ENCODE measurements at places on chromosomes 11 and 22.
A peak's percentile ranks its signal among the peaks of the same experiment; 100 is the strongest.

GRCh38 chr11:11036848-11037732 lies 179.2 kb upstream of the ZBED5 start:
- no peak for DNase-seq

DNA sequence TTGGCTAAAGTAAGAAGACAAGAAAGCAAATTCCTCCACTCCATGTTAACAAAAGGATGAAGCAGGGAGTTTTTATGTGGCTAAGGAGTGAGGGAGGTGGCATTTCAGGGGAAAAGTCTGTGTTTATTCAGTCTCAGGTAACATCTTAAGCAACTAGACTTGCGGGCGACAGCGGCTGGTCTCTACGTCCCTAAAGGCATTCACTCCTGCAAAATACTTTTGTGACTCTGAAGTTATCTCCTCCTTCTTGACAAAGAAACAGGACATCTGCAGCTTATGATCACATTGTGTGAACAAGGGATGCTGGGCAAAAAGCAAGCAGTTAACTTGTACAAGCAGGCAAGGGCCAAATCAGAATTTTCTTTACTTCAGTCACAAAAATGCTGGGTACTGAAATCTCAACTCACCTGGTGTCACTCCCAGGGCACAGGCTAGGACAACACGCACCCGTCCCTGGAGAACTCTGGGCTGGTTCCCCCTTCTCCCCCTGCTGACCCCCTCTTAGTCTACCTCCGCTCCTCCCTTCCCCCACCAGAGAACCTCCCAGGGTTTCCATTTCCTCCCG lies 38.3 kb downstream of the IGLL5 start:
- DNase-seq = no peak

- DNase-seq = no peak
Measured at GRCh38 chr11:111349191-111349695, 29.8 kb downstream of the POU2AF1 start.

GRCh38 chr11:8577791-8578581 lies 16.0 kb downstream of the STK33 start:
- no peak for DNase-seq

DNA sequence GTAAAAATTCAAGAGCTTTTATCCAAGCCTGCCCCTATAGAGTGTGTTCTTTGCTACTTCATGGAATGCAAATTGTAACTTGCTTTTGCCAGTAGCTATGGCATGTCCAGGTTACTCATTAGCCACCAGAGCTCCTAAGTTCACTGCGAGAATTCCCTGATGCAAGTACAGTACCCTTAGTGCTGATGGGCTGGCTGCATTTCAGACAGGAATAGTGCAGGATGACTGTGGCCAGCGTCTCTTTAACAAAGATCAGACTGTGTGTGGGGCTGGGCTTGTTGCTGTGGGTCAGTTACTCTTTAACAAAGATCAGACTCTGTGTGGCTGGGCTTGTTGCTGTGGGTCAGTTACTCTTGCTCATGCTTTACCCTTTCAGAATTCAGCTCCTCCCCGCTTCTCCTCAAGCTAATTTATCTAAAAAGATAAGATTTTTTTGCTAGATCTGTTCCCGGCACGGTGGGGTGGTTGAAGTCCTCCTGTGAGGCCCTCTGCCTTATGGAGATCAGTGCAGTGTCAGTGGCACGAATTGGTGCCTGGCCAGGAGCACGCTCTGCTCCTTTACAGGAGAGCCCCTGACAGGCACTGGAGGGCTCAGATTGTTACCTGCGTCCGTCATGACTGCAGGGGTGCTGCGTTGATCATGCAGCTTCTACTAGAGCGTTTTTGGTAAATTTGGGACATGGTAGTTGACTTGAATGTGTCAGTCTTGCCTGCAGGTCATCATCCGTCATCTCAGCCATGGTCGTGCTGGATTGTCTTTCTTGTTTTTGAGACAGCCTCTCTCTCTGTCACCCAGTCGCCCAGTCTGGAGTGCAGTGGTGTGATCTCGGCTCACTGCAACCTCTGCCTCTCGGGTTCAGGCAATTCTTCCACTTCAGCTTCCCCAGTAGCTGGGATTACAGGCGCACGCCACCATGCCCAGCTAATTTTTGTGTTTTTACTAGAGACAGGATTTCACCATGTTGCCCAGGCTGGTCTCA lies 27.0 kb downstream of the AP2A2 start:
- no peak for DNase-seq

- DNase-seq = no peak
Measured at GRCh38 chr11:1573077-1573902, 1.2 kb upstream of the DUSP8 start.

DNA sequence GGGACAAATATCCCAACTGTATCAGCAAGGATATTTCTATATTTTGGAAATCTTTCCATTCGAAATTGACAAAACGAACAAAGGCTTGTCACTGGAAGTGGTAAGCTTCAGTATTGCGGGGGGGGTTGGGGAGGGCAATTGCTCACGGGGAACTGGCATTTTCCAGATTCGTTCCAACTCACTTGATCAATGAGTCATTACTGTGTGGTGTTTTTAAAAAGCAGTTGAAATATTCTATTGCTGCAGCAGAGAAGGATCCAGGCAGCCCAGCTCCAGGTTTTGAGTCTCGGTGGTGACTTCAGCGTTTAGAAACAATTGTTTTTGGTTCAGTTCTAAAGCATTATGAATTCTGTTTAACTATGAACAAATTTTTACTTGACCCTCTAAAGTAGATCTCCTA lies 33.8 kb upstream of the FBLN1 start:
- DNase-seq = no peak

- DNase-seq = no peak
Measured at GRCh38 chr11:128908391-128909246, 17.5 kb downstream of the KCNJ5 start.

GRCh38 chr22:50016988-50017700 lies 4.6 kb upstream of the IL17REL start:
- DNase-seq = peak; percentile 58

- no peak for DNase-seq
Measured at GRCh38 chr11:111978028-111978771, 41.1 kb downstream of the DIXDC1 start.

DNA sequence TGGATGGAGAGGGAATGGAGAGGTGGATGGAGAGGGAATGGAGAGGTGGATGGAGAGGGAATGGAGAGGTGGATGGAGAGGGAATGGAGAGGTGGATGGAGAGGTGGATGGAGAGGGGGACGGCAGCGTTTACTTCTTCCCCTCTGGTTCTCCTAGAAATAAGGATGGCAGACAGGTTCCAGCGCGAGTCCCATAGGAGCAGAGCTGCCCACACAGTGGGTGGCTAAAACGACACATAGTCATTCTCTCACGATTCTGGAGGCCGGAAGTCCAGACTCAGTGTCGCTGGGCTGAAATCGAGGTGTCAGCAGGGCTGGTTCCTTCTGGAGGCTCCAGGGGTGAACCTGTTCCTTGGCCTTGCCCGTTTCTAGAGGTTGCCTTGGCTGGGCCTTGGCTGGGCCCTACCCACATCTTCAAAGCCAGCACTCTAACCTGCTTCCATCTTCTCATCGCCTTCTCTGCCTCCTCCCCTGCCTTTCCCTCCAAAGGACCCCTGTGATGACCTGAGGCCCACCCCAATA lies 12.7 kb upstream of the CTSD start:
- DNase-seq = no peak

DNA sequence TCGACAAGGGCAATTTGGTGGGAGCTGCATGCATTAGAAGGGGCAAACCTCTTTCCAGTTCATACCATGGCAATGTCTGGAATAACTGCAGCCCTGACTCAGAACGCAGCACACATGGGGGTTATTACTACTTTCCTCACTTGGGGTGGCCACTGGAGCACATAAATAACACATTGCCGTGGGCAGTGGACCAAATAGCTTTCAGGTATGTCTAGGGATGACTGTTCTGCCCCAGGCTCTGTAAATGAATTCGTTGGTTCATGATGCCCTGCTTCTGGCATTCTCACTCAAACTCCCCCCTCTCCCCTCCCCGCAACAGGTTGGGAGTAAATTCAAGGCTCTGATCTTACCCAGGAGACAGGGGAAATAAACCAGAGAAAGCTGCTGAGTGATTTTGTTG lies 238.0 kb upstream of the PLET1 start:
- DNase-seq = no peak

- no peak for DNase-seq
Measured at GRCh38 chr22:30204742-30205111, 41.8 kb downstream of the LIF start.

GRCh38 chr22:48333323-48333763 lies 1494.3 kb downstream of the BRD1 start:
- no peak for DNase-seq

DNA sequence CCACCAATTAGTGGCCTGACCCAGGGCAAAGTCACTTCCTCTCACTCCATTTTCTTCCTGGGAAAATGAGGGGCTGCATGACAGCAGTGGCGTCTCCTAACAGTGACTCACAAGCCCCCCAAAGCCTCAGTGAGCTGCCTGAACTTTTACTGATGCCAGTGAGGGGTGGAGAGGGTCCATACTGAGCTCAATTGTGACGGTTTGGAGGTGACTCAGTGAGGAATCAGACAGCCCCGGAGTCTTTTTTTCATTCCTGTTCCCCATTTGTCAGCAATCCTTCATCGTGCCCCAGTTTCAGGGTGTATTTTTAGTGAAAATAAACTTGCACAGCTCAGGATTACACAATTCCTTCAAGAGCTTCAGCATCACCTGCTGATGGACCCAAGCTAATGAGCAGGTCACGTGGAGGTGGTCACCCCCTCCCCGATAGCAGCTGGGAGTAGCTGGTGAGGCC lies 30.1 kb upstream of the RASD2 start:
- DNase-seq = no peak

DNA sequence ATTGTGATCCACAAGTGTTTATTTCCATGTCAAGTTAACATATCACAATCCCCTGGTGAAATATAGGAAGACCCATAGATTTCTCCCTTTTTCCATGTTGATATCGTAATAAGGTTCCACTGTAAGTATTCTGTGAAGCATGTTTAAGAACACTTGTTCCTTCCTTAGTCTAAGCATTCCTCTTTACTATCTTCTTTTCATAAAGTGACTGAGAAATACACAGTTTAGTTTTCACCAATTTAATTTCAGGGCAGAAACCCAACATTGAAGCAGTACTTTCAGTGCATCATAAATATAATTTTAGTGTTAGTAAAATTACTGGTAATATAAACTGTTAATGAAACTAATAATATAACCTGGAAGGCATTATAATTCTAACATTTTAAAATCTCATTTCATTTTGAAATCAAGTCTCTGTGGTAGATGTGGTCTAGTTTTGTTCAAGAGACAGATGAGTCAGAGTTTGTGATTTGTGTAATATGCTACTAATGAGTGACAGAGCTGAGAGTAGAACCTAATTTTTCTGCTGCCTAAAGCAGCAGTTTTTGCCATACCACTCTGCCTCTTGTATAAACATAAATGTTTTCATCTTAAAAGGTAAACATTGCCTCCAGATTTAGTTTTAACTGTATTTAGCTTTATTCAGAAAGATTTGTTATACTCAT lies 79.4 kb downstream of the ATM start:
- DNase-seq = no peak

- no peak for DNase-seq
Measured at GRCh38 chr11:38460429-38460828, 1862.4 kb upstream of the RAG2 start.

DNA sequence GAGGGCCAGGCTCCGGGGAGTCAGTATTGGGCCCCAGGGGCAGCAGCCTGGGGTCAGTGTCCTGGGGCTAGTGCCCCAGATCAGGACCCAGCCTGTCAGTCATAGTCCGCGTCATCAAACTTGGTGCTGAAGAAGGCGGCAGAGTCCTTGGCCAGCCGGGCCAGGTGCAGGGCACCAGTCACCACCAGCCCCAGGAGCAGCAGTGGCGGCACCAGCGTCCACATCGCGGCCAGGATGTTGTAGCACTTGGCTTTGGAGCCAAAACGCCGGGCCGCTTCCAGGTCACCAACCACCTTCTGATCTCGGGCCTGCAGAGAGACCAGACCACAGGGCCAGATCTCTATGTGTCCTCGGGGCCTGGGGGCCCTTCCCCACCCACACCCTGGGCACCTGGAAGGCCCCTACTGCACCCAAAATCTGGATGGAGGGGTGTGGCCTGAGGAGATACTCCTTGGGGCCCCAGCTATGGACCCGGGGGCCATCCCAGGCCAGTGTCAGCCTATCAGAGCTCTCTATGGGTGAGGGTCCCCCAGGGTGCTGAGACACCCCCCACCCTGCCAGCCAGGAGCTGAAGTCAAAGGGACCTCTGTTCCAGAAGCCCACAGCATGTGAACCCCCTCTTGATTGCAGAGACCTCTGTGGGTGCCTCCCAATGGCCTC lies 790 bp downstream of the IFITM5 start:
- DNase-seq = no peak

- DNase-seq = no peak
Measured at GRCh38 chr22:39153220-39153717, 789 bp upstream of the CBX7 start.

DNA sequence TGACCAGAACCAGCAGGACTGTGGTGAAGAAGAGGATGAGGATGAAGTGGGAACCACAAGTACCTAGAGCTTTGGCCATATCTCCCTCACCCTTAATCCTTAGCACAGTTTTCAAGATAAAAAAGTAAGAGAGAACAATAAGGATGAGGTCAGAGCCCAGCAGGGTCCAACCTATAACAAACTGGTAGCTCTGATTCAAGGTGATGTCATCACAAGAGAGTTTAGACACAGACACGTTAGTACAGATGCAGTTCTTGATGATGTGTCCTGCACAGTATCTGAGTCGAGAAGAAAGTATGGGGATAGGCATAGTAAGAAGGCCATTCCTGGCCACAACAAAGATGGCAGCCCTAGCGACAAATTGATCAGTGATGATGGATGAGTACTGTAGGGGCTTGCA lies 586 bp downstream of the OR56A5 start:
- no peak for DNase-seq

- DNase-seq = no peak
Measured at GRCh38 chr11:69094111-69094914, 45.6 kb downstream of the TPCN2 start.

DNA sequence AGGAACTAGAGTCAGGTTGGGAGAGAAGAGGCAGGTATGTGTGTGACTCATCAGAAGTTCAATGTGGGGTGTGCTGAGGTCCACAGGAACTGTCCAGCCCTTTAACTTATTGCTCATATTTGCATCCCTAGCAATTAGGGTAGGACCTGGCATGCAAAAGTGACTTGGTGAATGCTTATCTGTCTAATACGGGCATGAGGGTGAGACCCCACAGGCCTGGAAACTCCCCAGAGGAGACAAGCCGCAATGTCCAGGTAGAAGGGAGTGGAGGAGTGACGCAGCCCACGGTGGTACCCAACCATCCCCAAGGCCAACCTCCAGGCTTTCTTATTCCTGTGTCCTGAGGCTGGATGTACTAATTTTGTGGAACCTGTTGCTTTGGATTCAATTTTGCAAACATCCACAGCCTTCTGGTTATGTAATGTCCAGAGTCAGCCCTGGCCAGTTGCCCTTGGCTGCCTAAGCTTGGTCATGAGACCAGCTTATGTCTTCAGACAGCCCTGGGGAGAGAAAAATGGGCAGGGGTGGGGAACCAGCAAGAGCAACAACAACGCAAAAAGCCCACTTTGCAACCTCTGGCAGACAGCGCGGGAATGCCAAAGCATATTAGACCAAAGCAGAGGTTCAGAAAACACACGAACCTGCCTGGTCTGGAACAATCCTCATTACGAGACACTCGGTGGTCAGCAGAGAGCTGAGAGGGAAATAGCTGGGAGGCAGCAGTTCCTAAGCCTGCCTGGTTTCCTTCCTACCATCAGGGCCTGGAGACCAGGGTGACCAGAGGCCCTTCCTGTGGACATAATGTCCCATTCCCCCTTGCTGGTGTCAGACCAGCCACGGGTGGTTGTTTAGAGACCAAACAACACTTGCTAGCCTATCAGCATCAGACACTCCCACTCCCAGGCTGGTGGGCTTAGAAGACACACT lies 49.3 kb downstream of the TIMP3 start:
- DNase-seq = no peak
